Activated CD8-positive, alpha-beta T cell treated with anti-CD3 and anti-CD28 coated beads, Interleukin-2, amount 10 ng/mL, durations not matched to agents 7 days and 5 days (primary cell): ENCODE measurements at places on chromosomes 11 and 22. TPM values are rescaled to one million over a fixed set of nuclear protein-coding genes. Genes with fewer than 3 reads are reported as not detected.

DNA sequence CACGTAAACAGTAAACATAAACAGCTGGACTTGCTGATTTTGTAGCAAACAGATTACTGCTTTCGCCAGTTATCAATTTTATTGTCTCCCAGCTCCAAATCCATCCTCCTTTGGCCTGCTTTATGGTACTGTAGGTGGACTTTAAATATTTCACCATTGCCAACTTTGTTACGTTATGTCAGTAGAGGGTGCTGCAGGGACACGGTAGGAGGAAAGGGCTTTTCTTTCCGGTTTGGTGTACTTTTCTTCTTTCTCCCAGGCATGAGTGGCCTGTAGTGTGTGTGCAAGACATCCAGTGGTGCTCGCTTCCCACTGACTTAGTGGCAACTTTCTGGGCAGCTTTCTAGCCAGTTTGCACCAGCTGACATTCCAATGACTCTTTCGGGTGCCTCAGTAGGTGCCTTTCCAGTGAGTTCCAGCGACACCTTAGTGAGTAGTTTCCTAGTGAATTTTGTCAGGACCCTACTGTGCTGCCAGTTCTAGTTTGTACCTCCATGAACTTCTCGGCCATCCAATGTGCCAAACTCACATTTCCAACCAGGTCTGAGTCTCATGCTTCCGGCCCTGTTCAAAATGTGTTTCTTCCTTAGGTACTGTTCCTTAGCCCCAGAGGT lies 267.6 kb upstream of the TENM4 start:
- no peaks in the 10 kb centered on the region for H3K36me3 ChIP-seq
- no peaks in the 10 kb centered on the region for H3K4me1 ChIP-seq
- no peak overlapping the region for H3K4me3 ChIP-seq
- no peak for DNase-seq
- no peak overlapping the region for H3K27ac ChIP-seq
- no peaks in the 10 kb centered on the region for H3K27me3 ChIP-seq

DNA sequence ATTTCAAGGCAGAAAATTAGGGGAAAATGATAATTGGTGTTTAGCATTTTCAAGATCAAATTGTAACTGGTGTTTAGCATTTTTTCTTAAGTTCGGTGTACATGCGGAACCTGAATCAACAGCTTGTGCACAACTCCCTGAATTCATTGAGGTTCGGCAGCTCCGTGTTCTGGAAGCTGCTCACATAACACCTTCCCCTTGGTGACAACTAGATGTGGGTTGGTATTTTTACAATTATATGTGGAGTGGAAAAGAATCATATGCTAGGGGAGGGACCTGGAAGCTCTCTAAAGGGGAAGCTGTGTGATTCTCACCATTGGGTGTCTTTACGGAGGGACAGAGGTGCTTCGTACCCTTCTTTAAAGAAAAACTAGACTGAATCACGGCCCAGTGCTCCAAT lies 199.0 kb upstream of the MTNR1B start:
- no peaks in the 10 kb centered on the region for H3K36me3 ChIP-seq
- no peak overlapping the region for H3K27ac ChIP-seq
- H3K4me3 ChIP-seq = no peak overlapping the region
- no peak for DNase-seq
- H3K4me1 ChIP-seq = peaks cover 4% of the 10 kb centered on the region
- H3K27me3 ChIP-seq = no peaks in the 10 kb centered on the region

DNA sequence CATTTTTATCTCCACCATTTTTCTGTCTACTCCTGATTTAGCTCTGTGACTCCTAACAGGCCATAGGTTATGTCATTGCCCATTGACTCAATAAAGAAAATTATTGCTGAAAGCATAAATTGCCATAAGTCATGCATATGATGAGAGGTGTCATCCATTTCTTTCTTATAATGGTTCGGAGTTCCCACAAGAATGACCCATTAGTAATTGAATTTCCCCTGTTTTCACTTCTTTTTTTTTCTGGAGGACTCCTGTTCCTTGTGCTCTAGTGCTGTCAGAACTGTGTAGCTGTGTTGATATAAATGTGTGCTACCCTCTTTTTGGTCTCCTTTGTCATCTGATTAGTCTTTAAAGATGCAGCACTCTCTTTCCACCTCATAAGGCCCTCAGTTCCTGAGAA lies 22.9 kb upstream of the CARD18 start:
- H3K27ac ChIP-seq = no peak overlapping the region
- H3K4me3 ChIP-seq = no peak overlapping the region
- no peaks in the 10 kb centered on the region for H3K4me1 ChIP-seq
- no peaks in the 10 kb centered on the region for H3K36me3 ChIP-seq
- no peak for DNase-seq

DNA sequence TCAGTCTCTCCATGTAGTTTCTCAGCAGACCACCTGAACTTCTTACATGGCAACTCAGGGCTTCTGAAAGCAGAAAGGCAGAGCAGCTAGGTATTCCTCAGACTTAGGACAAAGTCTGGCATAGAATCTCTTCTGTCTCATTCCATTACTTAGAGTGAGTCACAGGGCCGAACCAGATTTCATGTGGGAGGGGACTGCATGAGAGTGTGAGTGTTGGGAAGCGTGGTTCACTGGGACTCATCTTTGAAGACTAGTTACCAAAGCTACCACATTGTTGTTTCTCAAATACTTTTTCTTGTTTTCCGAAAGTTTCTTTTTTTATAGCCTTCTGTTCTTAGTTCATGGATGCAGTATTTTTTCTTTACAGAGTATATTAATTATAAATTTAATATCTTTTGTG lies 36.1 kb upstream of the SCN3B start:
- H3K27ac ChIP-seq = no peak overlapping the region
- H3K4me3 ChIP-seq = no peak overlapping the region
- H3K4me1 ChIP-seq = no peaks in the 10 kb centered on the region
- peaks cover 12% of the 10 kb centered on the region for H3K27me3 ChIP-seq
- no peaks in the 10 kb centered on the region for H3K36me3 ChIP-seq
- DNase-seq = no peak

DNA sequence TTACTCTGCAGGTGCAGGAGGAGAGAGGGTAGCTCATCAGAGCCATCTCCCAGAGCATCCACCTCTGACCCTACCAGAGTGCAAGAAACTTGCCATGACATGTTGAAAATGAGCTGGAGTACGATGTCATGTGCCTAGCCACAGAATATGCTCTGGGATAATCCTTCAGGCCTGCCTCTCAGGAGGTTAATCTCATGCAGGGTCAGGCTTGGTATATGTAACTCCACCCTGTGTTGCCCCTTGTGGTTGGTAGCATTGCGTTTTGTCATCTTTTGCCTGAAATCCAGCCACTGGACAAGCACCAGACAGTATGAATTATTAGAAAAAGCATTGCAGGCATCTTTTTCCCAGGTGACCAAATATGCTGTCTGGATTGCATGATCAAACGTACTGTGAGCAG lies 36.2 kb downstream of the CNTF start:
- peaks cover 5% of the 10 kb centered on the region for H3K4me1 ChIP-seq
- no peak overlapping the region for H3K4me3 ChIP-seq
- no peak overlapping the region for H3K27ac ChIP-seq
- no peaks in the 10 kb centered on the region for H3K36me3 ChIP-seq
- DNase-seq = no peak

Gene OR8G1
- total RNA-seq = not detected

GRCh38 chr11:60880643-60881282 lies 13.4 kb downstream of the ZP1 start:
- peaks cover 33% of the 10 kb centered on the region for H3K36me3 ChIP-seq
- DNase-seq = no peak

DNA sequence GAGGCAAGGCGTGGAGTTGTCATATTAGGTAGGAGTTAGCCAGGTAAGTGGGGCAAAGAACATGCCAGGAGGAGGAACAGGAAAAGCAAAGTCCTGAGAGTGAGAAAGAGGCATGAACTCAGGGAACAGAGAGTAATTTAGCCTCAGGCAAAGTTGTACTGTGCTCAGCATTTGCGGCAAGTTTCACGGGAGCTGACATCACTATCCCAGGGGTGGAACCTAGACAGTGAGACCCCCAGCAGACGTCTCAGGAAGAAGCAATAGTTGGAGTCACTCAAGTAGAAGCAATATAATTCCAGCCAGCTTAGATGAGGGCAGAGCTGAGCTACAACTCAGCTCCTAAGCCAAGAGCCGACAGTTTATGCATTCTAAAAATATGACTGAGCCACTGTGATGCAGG lies 426.0 kb upstream of the ISX start:
- H3K27ac ChIP-seq = no peak overlapping the region
- no peaks in the 10 kb centered on the region for H3K36me3 ChIP-seq
- no peak overlapping the region for H3K4me3 ChIP-seq
- no peaks in the 10 kb centered on the region for H3K4me1 ChIP-seq
- no peak for DNase-seq
- no peaks in the 10 kb centered on the region for H3K27me3 ChIP-seq

Gene MUC5B
- not detected for total RNA-seq

Gene SOX6
- total RNA-seq = not detected

DNA sequence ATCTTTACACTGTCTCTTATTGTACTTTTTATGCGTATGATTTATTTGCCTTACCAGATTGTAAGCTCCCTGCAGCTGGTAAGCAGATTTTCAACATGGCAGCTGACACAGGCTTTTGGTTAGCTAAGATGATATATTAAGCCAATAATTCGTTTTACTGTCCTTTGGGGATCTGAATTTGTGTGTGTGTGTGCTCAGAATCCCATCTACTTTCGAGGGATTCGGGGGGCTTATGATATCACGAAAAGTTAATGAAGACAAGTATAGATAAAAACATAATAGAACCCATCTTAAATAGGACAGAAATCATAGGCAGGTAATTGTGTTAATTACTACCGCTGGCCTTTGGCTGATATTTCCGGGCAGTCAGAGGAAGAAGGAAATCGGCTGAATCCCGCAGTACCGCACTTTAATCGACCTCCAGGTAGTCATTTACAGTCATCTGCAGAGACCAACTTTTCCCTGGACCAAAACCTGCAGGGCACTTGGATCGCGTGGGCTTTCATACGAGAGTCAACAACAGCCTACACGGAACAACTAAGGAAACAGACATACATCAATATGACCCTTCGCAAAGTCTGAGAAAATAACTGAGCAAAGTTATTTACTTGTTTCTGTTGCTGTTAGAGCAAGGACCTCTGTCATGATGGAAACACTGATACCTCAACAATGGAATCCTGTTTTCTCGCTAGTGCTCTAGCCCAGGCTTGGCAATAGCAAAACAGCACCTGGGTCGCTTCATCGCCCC lies 802 bp downstream of the KBTBD3 start:
- H3K4me1 ChIP-seq = peaks cover 33% of the 10 kb centered on the region
- H3K27ac ChIP-seq = peak overlapping the region; percentile 97
- H3K4me3 ChIP-seq = peak overlapping the region; percentile 95
- H3K27me3 ChIP-seq = no peaks in the 10 kb centered on the region
- DNase-seq = peak; percentile 32

GRCh38 chr11:125663910-125664309 lies 16.7 kb downstream of the ACRV1 start:
- no peak overlapping the region for H3K4me3 ChIP-seq
- H3K36me3 ChIP-seq = peaks cover 71% of the 10 kb centered on the region
- H3K4me1 ChIP-seq = peaks cover 14% of the 10 kb centered on the region
- no peak for DNase-seq
- H3K27ac ChIP-seq = no peak overlapping the region
- no peaks in the 10 kb centered on the region for H3K27me3 ChIP-seq

DNA sequence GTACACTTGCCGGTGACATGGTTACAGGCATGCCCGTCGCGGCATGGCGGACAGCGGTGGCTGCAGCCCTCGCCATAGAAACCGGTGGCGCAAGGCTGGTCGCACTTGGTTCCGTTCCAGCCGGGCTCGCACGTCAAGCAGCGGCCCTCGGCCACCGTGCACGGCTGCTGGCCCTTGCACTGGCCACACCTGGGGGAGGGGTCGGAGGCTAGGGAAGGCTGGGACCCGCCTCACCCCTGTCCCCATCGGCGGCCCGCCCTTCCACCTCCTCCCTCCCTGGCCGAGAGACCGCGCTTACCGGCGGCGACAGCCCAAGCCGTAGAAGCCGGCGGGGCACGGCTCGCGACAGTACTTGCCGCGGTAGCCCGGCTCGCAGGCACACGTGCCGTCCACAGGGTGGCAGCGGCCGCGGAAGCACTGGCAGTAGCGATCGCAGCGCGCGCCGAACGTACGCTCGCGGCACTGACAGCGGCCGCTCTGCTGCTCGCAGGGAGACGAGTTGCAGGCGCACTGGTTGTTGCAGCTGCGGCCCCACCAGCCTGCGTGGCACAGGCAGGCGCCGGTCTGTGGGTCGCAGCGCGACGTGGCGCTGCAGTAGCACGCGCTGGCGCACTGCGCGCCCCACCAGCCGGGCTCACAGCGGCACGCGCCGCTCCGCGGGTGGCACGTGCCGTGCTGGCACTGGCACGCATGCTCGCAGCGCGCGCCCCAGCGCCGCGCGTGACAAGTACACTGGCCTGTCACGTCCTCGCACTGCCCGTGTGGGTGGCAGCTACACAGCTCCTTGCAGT lies 6.7 kb downstream of the SCARF2 start:
- peak; percentile 62 for DNase-seq
- H3K27ac ChIP-seq = no peak overlapping the region
- peak overlapping the region; percentile 52 for H3K4me3 ChIP-seq
- H3K4me1 ChIP-seq = peaks cover 19% of the 10 kb centered on the region

Gene VWA5A
- total RNA-seq = 3.8 TPM

- no peak for DNase-seq
- H3K4me3 ChIP-seq = no peak overlapping the region
- H3K4me1 ChIP-seq = peaks cover 3% of the 10 kb centered on the region
- H3K36me3 ChIP-seq = peaks cover 15% of the 10 kb centered on the region
- no peaks in the 10 kb centered on the region for H3K27me3 ChIP-seq
Observed at GRCh38 chr11:61784506-61784805, 7.9 kb downstream of the TMEM258 start.

DNA sequence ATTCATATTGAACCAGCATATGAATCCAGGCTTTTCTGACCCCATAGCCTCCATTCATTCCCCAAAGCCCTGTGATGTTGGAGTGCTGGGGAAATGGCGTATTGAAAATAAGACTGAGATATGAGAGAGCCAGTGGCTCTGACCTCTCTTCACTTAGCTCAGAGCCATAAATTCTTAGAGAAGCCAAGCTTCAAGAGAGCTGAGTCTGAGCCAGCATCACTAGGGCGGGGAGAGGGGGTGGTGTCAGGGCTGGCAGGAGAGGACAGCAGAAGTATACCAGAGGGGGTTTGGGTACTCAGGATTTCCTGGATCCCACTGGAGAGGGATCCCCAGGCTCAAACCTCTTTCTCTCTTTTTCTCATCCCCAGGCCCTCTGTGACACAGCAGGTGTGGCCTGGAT lies 16.7 kb upstream of the MOGAT2 start:
- H3K27ac ChIP-seq = no peak overlapping the region
- H3K27me3 ChIP-seq = peaks cover 23% of the 10 kb centered on the region
- DNase-seq = no peak
- peaks cover 12% of the 10 kb centered on the region for H3K4me1 ChIP-seq
- no peaks in the 10 kb centered on the region for H3K36me3 ChIP-seq

Gene PTS
- 20.8 TPM for total RNA-seq

GRCh38 chr22:19784384-19785175 lies 24.0 kb downstream of the TBX1 start:
- no peak overlapping the region for H3K4me3 ChIP-seq
- no peak overlapping the region for H3K27ac ChIP-seq
- no peak for DNase-seq
- peaks cover 12% of the 10 kb centered on the region for H3K27me3 ChIP-seq
- H3K36me3 ChIP-seq = no peaks in the 10 kb centered on the region
- peaks cover 3% of the 10 kb centered on the region for H3K4me1 ChIP-seq

Gene KCNK4
- not detected for total RNA-seq
